ENCODE measurements at places on chromosomes 16 and 17.

GRCh38 chr16:80500116-80500859 lies 40.5 kb upstream of the DYNLRB2 start:
- no peak for DNase-seq

- no peak for DNase-seq
These were observed 1.9 kb downstream of the ATP1B2 start for GRCh38 chr17:7652388-7653356.

DNA sequence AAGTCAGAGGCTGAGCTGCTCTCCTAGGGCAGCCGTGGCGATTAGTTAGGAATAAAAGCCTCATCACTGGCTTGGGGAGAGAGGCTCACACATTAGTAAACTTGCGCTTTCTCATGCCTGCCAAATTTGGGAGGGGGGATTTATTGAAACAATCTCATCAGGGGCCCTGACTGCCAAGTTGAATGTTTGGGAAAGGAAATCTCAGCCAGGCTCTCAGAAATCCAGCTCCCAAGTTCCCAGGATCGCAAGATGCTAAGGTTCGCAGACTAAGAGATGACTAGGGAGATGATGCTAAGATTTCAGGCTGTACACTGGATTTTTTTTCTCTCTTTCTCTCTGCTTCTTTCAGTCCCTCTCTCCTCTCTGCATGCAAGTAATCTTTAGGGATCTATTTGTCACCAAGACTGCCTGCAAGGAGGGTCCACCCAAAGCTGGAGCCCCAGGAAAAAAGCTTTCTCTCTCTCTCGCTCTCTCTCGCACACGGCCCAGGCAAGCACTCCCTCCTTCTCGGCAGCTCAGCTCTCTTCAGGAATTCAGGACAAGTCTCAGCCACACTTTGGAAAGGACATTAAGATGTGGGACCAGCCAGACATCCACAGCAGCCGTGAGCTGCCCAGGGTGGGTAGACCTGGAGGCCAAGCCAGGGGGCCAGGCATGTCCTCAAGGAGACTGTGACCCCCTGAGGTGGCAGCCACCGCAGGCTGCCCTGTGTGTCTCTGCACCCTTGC lies 1.4 kb downstream of the GPR139 start:
- no peak for DNase-seq

GRCh38 chr17:4460661-4461060 lies 26.9 kb downstream of the SPNS3 start:
- DNase-seq = no peak

DNA sequence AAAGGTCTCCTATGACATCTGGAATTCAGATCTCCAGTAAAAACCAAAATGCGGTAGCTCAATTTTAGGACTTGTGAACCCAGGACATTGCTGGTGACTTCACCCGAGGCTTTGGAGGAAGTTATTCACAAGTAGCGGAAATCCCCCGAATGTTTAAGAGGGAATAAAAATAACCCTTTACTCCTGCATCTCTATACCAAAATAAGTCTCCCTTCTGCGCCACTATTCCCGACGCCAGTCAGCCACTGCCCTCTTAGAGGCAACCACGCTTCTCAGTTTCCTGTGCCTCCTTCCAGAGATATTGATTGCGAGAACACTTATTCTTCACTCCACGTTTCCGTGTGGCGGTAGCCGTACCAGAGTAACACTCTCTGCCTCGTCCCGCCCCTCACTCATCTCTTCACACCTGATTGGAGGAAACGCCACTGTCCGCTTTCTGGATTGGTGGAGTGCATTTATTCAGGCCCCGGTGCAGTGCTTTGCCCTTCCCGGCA lies 27.4 kb downstream of the EMP2 start:
- DNase-seq = no peak

- DNase-seq = no peak
These were observed 47.7 kb downstream of the SMURF2 start for GRCh38 chr17:64614266-64615027.

GRCh38 chr17:47732399-47733046 lies 513 bp upstream of the TBX21 start:
- DNase-seq = no peak

- no peak for DNase-seq
These were observed 4.0 kb downstream of the TAC4 start for GRCh38 chr17:49843774-49844350.

Measured in HT1080 (cell line).